ENCODE measurements at places on chromosomes 13 and 19. TPM values are rescaled to one million over a fixed set of nuclear protein-coding genes. Genes with fewer than 3 reads are reported as not detected.

GRCh38 chr13:98419786-98420553, 156.9 kb downstream of the STK24 start:
- DNase-seq: no peak

DNA sequence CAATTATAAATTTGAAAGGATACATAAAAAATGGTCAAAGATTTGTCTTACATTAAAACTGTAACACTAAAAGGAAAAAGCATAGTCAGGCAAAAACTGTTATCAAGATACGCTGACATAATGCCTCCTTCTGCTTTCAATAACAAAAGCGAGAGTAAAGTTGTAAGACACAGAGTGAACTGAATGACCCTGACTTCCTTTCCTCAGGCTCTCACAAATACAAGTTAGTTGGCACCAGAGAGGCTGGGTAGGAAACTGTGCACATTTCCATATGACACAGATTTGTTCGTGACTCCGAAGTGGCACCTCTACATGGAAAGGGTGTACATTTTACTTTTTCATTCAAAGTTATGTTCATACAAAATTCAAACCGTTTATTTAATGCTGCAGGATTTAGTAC, 15.4 kb downstream of the FGF14 start:
- no peak for DNase-seq

DNA sequence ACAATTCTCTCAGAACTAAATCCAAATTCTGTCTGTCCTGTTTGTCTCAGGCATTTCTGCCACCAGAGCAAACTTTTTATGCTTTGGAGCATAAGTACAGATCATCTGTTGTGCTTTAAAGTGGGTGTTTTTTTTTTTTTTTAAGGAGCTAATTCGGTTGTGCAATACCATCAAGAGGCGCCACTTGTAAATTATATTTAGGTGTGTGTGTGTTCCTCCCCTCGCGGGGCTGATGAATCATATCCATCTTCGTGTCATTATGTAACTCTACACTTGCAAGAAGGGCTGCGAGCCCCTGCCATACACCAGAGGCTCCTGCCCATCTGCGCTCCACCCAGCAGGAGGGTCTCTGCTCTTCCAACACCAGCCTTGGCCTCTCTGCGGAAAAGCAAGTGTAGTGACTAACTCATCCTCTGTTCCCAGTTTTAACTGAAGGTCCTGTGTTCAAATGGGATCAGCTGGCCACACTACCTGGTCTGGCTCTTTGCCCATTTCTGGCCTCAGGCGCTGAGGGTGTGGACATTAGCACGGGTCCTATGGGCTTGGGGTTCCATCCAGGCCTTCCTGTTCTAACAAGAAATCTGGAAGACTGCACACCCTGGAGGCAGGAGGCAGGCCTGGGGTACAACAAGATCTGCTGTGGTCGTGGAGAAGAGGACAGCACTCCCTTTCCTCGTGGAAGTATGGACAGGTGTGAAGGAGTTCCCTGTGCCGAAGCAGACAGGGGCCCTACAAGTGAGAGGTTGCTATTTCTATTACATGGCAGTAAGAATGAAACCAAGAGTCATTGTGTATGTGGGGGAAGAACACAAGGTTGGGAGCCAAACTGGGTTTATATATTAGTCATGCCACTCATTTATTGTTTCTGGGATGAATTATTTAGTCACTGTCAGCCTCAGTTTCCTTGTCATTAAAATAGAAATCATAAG, 96.1 kb upstream of the MBNL2 start:
- DNase-seq: no peak

GRCh38 chr13:27130223-27130978, 41.2 kb downstream of the USP12 start:
- DNase-seq: no peak

- no peak for DNase-seq
Observed at GRCh38 chr19:277581-278165, 13.5 kb downstream of the PLPP2 start.

DNA sequence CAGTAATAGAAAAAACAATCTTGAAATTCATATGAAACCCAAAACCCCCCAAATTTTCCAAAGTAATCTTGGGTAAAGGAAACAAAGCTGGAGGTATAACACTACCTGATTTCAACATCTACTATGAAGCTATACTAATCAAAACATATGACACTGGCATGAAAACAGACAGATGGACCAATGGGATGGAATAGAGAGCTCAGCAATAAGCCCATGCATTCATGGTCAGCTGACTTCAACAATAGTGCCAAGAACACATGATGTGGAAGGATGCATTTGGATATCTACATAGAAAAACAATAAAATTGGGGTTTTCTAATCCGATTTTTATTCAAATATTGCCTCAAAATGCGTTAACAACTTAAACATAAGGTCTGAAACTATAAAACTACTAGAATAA, 32.2 kb upstream of the ZNF766 start:
- DNase-seq: no peak

ZNF285 gene
- total RNA-seq: 4.9 TPM

- no peak for DNase-seq
Observed at GRCh38 chr19:45901912-45902650, at the start of gene MYPOP. MYPOP (minus strand) TSS chr19:45902613; CDS start chr19:45901773, 840 bp downstream.

DNA sequence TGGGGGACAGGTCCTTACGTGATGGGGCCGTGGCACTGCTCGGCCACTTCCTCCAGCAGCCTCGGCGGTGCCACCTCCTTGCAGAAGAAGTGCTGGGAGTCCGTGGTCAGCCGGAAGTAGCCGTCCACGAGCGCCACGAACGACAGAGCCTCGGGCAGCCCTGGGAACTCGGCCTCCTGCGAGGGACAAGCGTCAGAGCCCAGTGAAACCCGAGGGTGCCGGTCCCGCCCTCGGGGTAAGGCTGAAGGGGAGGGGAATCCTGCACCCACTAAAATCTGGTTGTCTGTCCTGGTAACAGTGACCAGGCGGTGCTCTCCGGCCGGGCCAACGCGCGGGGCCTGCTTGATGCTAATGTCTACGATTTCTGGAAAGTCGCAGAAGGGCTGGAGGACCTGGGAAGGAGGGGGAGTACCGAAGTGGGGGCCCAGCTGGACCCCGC, 6.4 kb downstream of the JAK3 start:
- no peak for DNase-seq
